ENCODE measurements at places on chromosomes 4 and X. TPM values are rescaled to one million over a fixed set of nuclear protein-coding genes. Genes with fewer than 3 reads are reported as not detected.

SLITRK2 gene
- polyA plus RNA-seq: 2.1 TPM

TBC1D19 gene
- polyA plus RNA-seq: 23.1 TPM

ADH1A gene
- not detected for polyA plus RNA-seq

DCAF4L1 gene
- polyA plus RNA-seq: 0.42 TPM

PDS5A gene
- polyA plus RNA-seq: 43.7 TPM

TBX22 gene
- not detected for polyA plus RNA-seq

NEXMIF gene
- polyA plus RNA-seq: 12.6 TPM

RNF175 gene
- polyA plus RNA-seq: 37.8 TPM

AKAP14 gene
- not detected for polyA plus RNA-seq

PPEF2 gene
- not detected for polyA plus RNA-seq

MTMR8 gene
- 2.1 TPM for polyA plus RNA-seq

WDR17 gene
- polyA plus RNA-seq: 59.1 TPM

RNF212 gene
- polyA plus RNA-seq: 1.5 TPM

GABRE gene
- not detected for polyA plus RNA-seq

PPBP gene
- polyA plus RNA-seq: not detected

ERCC6L gene
- 0.12 TPM for polyA plus RNA-seq

ZBED1 gene
- polyA plus RNA-seq: 43.2 TPM

SSX4B gene
- polyA plus RNA-seq: not detected

FLNA gene
- polyA plus RNA-seq: 84.9 TPM

CT45A5 gene
- polyA plus RNA-seq: not detected

RASL11B gene
- 2.1 TPM for polyA plus RNA-seq

KCNE5 gene
- not detected for polyA plus RNA-seq
